ENCODE measurements at places on chromosomes 12 and 14.

GRCh38 chr12:66273147-66273546, 29.1 kb upstream of the HELB start:
- DNase-seq, result no peak

- DNase-seq, result peak; percentile 66
Observed at GRCh38 chr12:106135075-106135474, 3.7 kb downstream of the NUAK1 start.

- DNase-seq, result no peak
Observed at GRCh38 chr12:121230538-121230907, 20.6 kb downstream of the P2RX4 start.

DNA sequence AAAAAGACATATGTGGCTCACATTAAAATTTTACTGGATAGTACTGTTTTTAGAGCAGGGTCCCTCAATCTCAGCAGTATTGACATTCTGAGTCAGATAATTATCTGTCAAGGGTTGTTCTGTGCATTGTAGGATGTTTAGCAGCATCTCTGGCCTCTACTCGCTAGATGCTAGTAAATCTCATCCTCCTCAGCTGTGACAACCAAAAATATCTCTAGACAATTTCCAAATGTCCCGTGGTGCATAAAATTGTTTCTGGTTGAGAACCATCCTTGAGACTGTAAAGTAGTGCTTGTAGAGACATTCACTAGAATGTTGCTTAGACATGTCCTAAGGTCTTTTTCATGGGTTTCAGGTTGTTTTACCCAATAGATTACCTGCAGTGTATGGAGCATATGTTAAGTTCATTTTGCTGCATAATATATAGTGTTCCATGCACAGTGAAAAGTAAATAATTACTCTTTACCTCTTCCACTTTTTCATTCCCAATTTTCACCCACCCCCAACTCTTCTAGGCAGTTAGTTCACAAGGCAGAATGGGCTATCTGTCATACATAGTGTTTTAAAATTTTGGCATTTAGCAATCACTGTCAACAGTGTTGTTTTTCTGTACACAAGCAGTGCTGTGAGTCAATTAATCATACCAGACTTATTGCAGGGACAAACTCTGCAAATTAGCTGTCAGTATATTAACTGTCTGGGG, 200.2 kb upstream of the SLC38A2 start:
- no peak for DNase-seq

- DNase-seq, result no peak
Observed at GRCh38 chr14:61454545-61454944, 133.2 kb downstream of the PRKCH start.

GRCh38 chr12:112803620-112804282, 12.2 kb downstream of the RPH3A start:
- DNase-seq, result peak; percentile 59

DNA sequence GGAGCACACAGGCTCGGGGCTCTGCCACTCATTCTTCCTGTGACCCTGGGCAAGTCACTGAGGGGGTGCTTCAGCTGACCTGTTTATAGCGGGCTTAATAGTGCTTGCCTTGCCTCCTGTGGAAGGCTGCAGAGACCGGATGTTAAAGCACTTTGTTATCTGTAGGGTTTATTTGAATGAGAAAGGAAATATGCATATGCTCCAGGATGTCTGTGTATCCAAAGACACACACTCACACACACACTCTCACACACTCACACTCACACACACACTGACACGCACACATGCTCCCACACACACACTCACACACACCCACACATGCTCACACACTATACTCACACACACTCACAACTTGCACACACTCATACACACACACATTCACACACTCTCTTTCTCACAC, 56.1 kb upstream of the DDX11 start:
- peak; percentile 34 for DNase-seq

GRCh38 chr12:34348836-34349672, 326.8 kb downstream of the ALG10 start:
- no peak for DNase-seq

DNA sequence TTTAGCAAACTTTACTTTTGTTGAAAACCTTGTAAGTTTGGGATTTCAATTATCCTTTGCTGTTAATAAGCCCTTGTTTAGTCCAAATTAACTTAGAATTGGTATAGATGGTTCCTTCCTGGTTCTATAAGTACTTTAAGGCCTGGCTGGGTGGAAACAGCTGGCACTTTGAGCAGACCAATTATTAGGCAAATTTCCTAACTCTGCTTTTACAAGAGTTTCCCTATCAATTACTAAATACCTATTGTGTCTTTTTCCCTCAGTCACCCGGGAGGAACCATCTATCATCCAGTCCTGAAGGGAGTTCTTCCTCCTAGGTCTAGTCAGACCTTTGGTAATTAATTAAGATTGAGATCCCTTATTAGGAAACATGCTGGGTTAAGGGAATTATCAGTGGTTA, 138.0 kb downstream of the SLC38A6 start:
- DNase-seq, result no peak

- DNase-seq, result no peak
Observed at GRCh38 chr14:44291366-44291915, 215.6 kb downstream of the FSCB start.

DNA sequence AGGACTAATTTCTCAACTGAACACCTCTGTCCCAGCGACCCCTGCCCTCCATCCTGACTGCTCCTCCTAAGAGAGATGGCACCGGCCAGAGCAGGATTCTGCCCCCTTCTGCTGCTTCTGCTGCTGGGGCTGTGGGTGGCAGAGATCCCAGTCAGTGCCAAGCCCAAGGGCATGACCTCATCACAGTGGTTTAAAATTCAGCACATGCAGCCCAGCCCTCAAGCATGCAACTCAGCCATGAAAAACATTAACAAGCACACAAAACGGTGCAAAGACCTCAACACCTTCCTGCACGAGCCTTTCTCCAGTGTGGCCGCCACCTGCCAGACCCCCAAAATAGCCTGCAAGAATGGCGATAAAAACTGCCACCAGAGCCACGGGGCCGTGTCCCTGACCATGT, 756 bp downstream of the RNASE7 start:
- no peak for DNase-seq

DNA sequence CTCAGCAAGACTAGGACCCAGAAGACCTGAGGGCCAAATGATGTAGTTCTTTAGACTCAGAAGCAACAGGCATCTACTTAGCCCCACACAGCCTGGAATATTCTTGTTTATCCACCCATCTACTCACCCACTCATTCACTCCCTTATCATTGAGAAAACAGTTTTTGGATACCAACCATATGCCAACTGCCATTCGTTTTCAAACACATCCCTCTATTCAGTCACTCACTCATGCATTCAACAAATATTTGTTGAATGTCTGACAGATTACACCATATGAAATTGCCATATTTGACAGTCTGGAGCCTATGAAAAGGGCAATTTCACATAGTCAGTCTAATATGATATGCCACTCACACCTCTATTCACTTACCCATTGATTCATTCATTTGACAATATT, 103.2 kb downstream of the NT5DC3 start:
- no peak for DNase-seq

GRCh38 chr14:73452341-73453186, 5.8 kb downstream of the NUMB start:
- DNase-seq, result no peak

DNA sequence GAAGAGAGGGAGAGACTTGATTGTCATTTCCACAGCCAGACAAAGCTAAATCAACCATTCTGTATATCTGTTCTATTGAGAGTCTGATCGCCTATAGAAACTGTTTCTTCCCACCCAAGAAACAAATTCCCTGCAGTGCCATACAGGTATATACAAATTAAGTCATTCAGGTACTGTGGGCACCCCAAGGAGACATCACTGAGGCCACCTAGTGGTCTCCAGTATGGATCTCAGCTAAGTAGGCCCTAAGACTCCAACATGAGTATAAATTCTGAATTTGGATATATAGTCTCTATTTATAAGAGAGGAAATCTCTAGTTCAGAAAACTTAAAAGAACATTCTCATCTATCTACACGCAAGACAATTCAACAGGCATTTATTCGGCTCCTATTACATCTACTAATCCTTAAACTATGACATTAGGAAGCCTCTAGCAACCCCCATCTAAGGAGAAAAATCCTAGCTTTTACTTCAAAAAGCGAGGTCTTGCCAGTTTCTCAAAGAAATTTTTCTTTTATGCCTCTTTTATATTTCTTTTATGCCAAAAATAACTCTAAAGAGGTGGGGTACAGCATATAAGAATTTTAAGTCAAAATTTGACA, 62.6 kb downstream of the DCAF5 start:
- DNase-seq, result peak; percentile 65

DNA sequence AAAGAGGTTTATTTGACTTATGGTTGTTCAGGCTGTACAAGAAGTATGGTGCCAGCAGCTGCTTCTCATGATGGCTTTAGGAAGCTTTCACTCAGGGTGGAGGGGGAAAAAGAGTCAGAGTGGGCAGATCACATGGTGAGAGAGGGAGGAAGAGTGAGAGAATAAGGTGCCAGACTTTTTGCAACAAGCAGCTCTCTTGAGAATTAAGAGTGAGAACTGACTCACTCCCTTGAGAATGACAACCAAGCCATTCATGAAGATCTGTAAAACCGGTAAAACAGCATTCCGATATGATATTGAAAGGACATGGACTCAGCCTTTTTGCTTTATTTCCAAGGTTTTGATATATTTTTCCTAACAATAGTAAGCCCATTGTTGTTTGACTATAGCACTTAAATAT, 501.2 kb downstream of the GALC start:
- peak; percentile 67 for DNase-seq

DNA sequence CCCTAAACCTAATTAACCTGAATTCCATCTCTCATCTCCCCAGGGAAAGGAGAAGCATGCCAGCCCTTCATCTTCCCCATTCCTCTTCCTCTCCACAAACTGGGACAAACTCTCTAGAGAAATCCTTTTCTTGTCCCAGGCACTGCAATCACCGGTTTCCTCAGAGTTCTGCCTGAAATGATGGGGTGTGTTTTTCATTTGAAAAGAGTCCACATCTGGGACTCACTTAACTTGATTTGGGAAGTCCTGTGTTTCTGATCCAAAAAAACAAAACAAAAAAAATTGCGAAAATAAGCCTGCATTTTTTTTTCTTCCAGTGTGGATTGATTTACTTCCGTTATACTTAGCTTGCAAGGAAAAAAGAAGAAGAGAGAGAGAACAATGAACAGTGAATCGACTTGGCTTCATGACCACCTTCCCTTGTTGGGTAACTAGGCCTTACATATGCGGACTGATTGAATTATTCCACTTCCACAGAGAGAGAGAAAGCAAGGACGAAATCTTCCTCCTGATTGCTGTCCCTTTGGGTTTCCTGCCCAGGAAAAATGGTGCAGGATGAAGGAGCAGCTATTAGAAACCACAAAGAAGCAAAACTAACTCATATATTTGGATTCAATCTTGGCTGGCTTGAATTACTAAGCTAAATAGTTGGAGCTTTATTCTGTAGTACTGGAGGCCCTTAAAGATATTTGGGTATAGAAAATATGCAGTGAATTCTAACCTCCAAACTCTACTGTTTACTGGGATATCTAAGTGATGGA, 506.2 kb upstream of the TBX3 start:
- DNase-seq, result no peak

DNA sequence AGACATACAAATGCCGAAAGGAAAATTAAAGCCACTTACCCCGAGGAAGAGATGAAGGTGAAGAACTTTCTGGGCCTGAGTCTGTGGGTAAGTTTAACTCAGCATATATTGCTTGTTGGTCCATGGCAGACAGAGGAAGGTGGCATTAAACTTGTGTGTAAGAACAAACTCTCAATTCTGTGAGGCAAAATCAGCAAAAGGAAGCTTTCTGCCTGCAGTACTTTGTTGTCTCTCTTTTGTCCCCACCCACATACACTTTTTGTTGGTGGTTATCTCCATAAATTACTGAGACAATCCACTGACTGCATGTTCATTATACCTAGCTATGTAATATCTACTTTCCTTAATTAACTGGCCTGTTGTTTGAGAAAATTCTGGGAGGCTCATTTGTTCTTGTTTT, at the start of gene KLRB1:
Gene KLRB1 (minus strand): TSS at position 201 of the 400 bp plus-strand sequence. CDS start 77 bp downstream, at position 124.
- DNase-seq, result no peak

DNA sequence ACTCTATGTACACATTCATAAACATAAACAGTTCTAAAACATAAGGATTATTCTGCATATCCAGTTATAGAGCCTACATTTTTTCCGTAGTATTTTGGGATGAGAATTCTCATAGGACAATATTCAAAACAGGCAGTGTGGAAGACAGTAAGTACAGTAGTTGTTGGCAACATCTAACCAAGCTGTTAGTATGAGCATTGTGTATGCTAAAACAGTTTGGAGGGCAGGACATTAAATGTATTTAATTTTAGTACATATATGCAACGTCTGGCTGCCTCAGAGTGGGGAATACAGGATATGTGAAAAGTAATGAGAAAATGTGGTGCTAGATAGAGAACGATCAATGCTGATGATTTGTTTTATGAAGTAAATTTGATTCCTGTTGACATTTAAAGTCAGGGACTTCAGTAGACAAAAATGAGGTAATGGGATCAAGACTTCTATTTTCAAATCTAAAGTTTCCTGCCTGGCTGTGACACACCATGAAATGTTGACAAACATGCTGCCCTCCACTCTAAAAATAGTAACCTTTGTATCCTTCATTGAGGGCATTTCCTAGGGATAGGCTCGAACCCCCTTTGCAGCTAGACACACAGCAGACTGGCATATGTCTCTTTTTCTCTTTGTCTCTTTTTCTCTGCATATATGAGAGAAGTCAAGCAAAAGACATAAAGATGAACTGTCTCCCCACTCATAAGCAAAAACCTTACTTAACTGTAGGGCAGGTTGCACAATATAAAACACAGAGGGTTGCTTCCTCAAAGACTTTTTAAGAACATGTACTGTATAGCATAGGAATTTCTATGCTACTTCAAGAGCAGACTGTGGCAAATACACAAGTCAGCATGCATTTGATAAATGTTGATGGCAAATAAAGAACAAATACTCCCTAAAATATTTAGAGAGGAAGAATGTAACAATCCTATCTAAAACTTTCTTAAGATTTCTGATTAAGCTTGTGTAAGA, 75.5 kb upstream of the GTF2A1 start:
- DNase-seq, result no peak

GRCh38 chr12:45343269-45344051, 127.6 kb downstream of the ANO6 start:
- DNase-seq, result no peak

DNA sequence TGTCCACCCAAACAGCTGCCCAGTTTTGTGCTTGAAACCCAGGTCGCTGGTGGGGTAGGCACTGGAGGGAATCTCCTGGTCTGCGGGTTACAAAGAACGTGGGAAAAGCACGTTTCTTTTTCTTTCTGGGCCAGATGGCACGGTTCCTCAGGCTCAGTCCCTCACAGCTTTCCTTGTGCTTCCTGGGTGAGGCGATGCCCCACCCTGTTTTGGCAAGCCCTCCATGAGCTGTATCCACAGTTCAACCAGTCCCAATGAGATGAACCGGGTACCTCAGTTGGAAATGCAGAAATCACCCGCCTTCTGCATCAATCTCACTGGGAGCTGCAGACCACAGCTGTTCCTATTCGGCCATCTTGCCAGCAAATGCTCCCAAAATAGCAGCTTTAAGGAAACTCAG, 51.4 kb upstream of the TMTC2 start:
- no peak for DNase-seq

Measured in endodermal cell (in vitro differentiated cells).